ENCODE measurements at places on chromosomes 16 and 17.

GRCh38 chr17:9204637-9205329 lies 183.5 kb downstream of the NTN1 start:
- DNase-seq, result no peak

GRCh38 chr16:51450376-51450775 lies 299.3 kb upstream of the SALL1 start:
- no peak for DNase-seq

GRCh38 chr17:42405963-42406495 lies 17.0 kb downstream of the CAVIN1 start:
- peak; percentile 66 for DNase-seq

GRCh38 chr16:30382111-30382881 lies at the start of gene SEPTIN1:
Gene SEPTIN1, minus strand, starts transcription at chr16:30382561. Its CDS starts 19 bp downstream, at chr16:30382542.
- peak; percentile 66 for DNase-seq

GRCh38 chr17:1989135-1989534 lies 36.0 kb downstream of the RTN4RL1 start:
- no peak for DNase-seq

GRCh38 chr17:19457046-19457445 lies 46.0 kb downstream of the RNF112 start:
- DNase-seq, result no peak

DNA sequence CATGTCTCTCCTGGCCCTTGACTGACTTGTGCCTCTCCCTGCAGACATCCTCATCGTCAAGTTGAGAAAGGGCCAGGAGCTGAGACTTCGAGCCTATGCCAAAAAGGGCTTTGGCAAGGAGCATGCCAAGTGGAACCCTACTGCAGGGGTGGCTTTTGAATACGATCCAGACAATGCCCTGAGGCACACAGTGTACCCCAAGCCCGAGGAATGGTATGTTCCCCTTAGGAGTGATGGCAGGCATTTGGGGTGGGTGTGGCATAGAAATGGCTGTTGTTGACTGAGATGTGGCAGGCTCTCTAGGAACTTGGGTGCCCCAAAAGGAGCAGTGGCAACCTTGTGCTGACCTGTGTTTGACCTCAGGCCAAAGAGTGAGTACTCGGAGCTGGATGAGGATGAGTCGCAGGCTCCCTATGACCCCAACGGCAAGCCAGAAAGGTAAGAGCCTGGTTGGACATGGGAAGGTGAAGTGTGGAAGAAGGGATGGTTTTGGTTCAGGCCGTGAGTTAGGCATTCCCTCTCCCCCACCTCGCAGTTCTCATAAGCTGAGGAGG lies 7.5 kb downstream of the POLR2C start:
- DNase-seq, result no peak

GRCh38 chr16:18041864-18042834 lies 294.4 kb downstream of the NPIPA8 start:
- no peak for DNase-seq

DNA sequence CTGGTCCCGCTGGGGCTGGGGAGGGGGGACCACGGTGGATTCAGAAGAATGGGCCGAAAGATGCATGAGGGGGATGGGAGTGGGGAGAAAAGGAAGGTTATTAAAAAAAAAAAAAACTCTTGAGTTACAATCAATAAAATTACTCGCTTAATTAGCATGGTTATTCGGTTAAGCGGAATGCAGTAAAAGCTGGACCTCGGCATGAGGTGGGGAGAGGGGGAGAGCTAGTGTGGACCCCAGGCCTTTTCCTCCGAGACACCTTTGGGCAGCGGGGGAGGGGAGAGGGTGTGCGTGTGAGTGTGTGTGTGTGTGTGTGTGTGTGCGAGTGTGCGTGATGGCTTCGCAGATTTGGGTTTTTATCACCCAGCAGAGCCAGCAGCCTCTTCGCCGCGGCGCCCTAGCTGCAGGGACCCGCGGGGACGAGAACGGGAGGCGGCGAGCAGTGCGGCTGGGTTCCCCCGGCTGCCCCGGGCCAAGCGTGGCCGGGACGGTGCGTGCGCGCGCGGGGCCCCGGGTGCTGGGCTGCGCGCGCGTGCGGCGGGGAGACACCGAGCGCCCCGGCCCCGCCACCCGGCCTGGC lies 3.7 kb downstream of the BAHCC1 start:
- no peak for DNase-seq

- no peak for DNase-seq
These were observed 28.4 kb upstream of the TANC2 start for GRCh38 chr17:62937606-62938005.
